ENCODE measurements at places on chromosomes 1 and 21.

- no peak for DNase-seq
Observed at GRCh38 chr1:245000872-245001188, 136.5 kb upstream of the HNRNPU start.

DNA sequence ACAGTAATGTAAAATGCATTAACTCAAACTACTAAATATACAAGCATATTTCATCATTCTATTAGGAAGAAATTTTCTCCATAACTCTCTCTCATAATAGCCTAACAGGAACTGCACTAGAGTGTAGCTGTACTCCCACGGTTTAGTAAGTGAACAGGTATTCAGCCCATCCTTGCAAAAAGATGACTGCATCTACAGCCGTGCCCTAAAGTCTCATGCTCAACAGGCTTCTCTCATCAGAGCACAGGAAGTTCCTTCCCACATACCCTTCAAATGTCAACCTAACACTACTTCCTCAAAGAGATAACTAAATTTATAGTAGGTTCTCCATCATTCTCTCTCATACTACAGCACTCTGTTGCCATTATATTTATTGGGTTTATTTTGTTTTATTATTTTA is 251.6 kb downstream of the AKT3 start:
- no peak for DNase-seq

- DNase-seq = no peak
Observed at GRCh38 chr1:92066321-92066720, 8.9 kb downstream of the SETSIP start.

GRCh38 chr1:78153092-78153736 is 107.4 kb downstream of the GIPC2 start:
- no peak for DNase-seq

GRCh38 chr1:177273141-177273540 is 102.4 kb downstream of the BRINP2 start:
- DNase-seq = no peak

GRCh38 chr1:32948905-32949304 is 15.7 kb downstream of the RNF19B start:
- no peak for DNase-seq

- no peak for DNase-seq
Observed at GRCh38 chr1:156148216-156148615, 5.2 kb upstream of the SEMA4A start.

DNA sequence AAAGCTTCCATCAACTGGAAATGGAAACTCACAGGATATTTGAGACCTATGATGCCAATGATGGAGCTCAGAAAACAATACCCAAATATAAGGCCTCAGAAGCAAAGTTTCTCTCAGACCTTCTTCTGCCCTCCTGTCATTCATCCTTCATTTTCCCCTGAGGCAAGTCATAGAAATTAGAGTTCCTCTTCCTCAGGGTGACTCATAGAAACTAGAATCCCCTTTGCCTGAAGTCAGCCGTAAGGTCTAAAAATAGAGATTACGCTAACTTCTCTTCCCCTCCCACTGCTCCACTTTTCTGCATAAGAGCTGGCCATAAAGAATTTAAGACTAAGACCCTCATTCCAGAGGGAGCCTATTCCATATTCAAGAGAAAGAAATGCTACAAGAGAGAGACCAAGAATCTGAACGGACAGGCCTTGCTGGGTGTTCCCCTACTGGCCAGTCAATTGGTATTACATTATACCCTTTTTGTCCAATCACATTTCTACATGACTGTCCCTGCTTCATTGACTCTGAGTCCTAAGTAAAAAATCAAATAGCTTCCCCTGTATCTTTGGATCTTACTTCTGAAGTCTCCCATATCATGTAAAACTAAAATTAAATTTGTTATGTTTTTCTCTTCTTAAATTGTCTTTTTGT is 994.9 kb downstream of the ADGRL2 start:
- DNase-seq = no peak

GRCh38 chr1:6554907-6555778 is at the start of gene TAS1R1:
Gene TAS1R1, plus strand, starts transcription at chr1:6555307. Its CDS starts 67 bp downstream, at chr1:6555374.
- DNase-seq = no peak

- no peak for DNase-seq
Observed at GRCh38 chr21:46061950-46062349, 36.0 kb upstream of the COL6A2 start.

DNA sequence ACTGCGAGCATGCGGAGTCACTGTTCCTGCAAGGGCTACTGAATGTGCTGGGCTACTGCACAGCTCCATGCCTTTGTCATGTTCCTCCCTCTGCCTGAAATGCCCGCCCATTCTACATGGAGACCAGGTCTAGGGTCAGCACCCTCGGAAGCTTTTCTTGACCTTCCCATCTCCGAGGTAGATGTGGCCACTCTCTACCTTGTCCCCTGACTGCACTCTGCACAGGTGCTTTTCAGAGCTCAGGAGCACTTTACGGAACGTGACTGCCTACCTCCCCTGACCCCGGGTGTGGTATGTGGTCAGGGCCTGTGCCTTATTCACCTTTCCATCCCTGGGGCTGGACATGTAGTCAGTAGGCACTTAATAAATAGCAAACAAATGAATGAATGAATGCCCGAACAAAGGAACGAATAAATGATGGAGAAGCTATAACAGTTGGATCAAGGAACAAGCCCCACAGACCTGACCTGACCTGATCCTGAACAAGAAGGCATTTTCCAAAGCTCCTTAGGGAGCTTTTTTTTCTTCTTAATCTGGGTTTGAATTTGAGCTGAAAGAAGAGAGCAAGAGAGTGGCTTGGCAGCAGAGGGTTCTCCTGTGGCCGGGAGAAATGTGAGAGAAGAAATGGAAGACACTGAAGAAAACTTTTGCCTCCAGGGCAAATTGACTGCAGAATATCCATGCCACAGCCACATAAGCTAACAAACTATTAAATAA is 7.9 kb downstream of the RD3 start:
- DNase-seq = no peak

- no peak for DNase-seq
Observed at GRCh38 chr1:20470194-20470593, 15.8 kb downstream of the CAMK2N1 start.

GRCh38 chr1:75126611-75127101 is 7.5 kb upstream of the LHX8 start:
- no peak for DNase-seq

GRCh38 chr1:225877580-225877979 is 4.6 kb downstream of the TMEM63A start:
- peak; percentile 74 for DNase-seq

Data from nephron progenitor cell (in vitro differentiated cells).